ENCODE measurements at places on chromosomes 5 and 9.

- DNase-seq = no peak
Observed at GRCh38 chr9:117448066-117448465, 33.2 kb upstream of the ASTN2 start.

- DNase-seq = peak; percentile 82
Observed at GRCh38 chr5:140175367-140176030, 511 bp downstream of the CYSTM1 start.

DNA sequence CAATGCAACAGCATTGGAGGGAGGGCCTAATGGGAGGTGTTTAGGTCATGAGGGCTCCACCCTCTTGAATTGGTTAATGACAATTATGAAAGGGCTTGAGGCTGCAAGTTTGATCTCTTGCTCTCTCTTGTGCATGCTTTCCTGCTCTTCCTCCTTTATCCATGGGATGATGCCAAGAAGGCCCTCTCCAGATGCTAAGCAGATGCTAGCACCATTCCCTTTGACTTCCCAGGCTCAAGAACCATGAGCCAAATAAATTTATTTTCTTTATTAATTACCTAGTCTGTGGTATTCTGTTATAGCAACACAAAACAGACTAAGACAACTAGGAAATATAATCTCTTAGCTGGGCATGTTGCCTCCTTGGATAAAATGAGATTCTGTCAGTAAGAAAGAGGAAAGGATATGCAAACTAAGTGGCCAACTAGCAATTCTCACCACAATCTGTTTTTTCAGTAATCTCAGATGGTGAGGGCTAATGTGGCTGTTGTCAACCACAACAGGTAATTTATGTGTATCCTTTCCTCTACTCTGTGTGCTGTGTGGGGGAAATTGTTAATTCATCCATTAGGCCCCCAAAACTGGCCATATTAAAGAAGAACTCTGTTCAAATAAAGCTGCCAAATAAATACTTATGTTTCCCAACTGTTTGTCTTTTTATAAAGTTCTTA is 269.1 kb upstream of the CD180 start:
- peak; percentile 31 for DNase-seq

DNA sequence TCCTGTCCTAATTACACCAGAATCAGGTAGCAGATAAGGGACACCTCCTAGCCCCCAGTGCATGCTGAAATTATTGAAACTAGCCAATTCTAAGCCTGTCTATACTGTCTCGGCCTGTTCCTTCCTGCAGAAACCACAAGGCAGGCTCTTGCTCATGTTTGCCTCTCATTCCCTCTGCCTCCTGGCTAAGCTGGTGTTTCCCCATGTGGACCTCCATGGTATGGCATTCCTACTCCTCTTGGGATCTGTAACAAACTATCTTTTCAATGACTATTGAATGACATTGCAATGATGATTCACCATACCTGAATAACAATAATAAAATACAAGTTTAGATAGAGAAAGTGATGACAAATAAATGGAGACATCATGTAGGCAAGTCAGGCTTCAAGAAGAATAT is 35.6 kb upstream of the ADAMTS16 start:
- DNase-seq = no peak

Measured in astrocyte of the hippocampus (primary cell).